NCI-H1436 treated with DMSO at 0.1 percent for 48 hours (cell line): ENCODE measurements at places on chromosomes 3 and 15.

GRCh38 chr3:115086344-115086743 lies 60.7 kb downstream of the ZBTB20 start:
- DNase-seq, result no peak

GRCh38 chr15:25093455-25094029 lies 138.8 kb downstream of the SNRPN start:
- DNase-seq, result no peak

DNA sequence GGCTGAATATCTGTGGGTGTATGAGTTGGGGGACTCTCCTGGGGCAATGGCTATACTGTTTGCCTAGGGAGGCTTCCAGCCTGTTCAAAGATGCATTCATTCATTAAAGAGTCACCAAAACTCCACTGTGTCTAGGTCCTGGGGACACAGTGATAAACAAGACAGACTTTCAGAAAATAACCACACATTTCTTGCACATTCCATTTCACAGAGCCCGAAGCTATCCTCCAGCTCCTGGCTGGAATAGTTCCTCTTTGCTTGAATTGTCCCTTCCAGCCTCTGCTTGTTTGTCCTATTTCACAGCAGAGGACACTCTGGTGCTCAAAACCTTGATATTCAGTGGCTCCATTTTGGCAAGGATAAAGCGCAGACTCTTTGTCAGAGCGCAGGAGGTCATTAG lies 61.7 kb upstream of the ITGA11 start:
- no peak for DNase-seq

GRCh38 chr3:120177707-120178306 lies 83.6 kb upstream of the GSK3B start:
- no peak for DNase-seq

GRCh38 chr15:73941044-73941443 lies 14.8 kb downstream of the LOXL1 start:
- DNase-seq, result no peak

DNA sequence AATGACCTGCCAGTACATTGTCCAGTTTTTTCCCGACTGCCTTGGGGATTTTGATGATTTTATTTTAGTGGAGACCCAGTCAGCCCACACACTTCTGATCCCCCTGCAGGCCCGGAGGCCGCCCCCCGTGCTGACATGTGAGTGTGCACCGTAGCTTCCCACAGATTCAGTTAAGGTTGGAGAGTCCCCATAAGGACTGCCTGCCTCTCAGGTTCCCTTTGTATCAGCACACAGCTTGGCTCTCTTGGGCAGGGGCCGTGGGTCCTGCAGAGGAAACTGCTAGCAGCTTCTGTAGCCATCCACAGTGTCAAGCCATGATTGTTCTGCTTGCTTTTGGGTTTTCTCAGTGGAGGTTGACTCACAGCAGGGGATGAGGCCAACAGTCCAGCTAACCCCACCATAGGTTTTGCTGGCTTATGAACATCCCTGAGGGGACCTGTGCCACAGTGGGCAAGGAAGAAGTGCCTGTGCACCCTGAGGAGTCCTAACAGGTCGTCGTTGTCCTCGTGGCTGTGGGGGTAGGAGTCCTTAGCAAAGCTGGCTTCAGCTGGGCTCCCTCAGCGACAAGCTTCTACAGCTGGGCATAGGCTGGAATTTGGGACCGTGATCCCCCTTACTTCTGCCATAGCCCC lies 46.4 kb downstream of the DLEC1 start:
- DNase-seq, result no peak

DNA sequence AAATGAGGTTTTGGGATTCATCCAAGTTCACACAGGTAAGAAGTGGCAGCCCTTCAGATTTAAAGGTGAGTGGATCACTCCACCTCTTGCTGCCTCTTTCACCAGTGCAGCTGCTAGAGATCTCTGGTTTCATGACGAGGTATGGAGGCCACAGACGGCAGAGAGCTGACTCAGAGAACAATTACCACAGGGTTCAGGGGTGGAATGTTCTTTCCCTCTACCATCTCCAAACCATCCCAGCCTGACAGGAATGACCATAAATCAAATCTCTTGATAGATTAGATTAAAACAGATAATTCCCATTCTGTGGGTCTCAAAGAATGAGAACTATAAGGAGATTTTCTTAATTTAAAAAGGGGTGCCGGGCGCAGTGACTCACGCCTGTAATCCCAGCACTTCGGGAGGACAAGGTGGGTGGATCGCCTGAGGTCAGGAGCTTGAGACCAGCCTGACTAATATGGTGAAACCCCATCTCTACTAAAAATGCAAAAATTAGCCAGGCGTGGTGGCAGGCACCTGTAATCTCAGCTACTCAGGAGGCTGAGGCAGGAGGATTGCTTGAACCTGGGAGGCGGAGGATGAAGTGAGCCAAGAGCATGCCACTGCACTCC lies 174.2 kb upstream of the ATP11B start:
- DNase-seq, result no peak

GRCh38 chr3:139838269-139838957 lies 96.6 kb upstream of the CLSTN2 start:
- no peak for DNase-seq

GRCh38 chr3:68764554-68764953 lies 167.8 kb downstream of the TAFA4 start:
- DNase-seq, result no peak

DNA sequence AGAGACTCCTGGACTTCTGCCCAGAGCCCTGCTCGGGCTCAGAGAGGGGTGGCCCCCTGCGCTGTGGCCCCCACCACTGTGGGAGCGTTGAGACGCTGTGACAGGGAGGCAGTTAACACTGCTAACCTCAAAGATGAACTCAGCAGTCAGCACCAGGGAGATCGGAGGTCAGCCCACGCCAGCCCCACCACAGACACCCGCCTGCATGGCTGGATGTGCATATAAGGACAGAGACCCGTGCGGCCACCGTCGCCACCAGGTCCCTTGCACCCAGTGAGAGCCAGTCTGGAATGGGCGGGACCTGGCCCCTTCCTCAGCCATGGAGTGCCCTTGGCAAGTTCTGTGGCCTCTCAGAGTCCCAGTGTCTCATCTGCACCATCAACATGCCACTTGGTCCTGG lies 48.5 kb upstream of the FURIN start:
- no peak for DNase-seq

DNA sequence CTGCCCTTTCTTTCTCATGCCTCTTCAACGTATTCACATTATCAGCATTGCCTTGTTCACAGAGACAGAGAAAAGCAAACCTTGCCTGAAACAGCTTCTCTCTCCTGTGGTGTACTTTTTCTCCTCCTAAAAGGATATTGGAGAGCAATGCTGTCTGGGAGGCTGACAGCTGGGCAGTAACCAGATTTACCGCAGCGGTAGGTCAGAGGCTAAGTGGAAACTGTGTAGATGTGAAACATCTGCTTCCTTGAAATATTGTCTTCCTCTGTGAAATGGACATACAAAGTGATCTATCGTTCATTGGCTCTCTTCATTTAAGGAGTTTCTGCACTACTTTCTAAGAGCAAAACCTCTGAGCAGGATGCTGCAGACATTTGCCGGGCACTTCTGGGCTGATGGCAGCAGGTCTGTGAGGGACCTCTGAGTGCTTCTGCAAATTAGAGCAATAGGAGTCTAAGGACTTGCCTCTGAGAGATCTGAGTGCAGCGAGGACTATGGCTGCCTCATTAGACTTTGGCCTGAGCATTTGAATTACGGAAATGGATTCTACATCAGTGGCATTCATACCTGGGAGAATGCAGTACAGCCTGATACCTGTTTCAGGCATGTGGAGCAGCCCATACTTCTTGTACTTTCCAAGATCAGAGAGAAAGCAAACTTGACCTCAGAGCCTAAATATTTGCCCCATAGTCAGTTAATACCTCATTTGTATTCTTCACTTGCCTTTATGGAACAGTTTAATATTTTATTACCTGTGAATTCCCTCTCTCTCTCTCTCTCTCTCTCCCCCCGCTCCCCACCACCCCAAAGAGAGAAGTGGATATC lies 260.5 kb upstream of the TPRG1 start:
- DNase-seq, result no peak

GRCh38 chr15:85489773-85490493 lies 109.5 kb downstream of the AKAP13 start:
- DNase-seq, result no peak

GRCh38 chr3:168431491-168431890 lies 335.8 kb upstream of the GOLIM4 start:
- DNase-seq, result no peak

DNA sequence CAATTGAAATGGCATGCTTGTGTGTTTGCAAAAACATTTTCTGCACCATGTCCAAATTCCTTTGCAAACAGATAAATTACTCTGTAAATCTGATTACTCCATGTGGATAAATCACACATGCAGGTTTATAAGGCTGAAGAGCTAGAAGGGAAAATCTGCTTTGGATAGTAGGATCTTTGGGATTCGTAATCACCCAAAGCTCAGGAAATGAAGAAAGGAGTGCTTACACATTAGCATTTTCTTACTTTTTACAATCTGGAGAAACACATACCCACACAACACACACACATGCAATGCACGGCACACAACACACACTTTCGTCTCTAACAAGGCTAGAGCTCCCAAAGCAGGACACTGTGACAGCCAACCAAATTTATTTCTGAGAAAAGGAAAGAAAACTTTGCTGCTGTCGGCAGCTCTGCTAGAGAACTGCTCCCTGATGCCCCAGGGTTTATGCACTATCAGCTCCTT lies 2.1 kb downstream of the LSAMP start:
- DNase-seq, result no peak

- no peak for DNase-seq
Observed at GRCh38 chr3:4979428-4980228, at the start of gene BHLHE40. BHLHE40 (plus strand) TSS chr3:4979437; CDS start chr3:4979719, 282 bp downstream.

DNA sequence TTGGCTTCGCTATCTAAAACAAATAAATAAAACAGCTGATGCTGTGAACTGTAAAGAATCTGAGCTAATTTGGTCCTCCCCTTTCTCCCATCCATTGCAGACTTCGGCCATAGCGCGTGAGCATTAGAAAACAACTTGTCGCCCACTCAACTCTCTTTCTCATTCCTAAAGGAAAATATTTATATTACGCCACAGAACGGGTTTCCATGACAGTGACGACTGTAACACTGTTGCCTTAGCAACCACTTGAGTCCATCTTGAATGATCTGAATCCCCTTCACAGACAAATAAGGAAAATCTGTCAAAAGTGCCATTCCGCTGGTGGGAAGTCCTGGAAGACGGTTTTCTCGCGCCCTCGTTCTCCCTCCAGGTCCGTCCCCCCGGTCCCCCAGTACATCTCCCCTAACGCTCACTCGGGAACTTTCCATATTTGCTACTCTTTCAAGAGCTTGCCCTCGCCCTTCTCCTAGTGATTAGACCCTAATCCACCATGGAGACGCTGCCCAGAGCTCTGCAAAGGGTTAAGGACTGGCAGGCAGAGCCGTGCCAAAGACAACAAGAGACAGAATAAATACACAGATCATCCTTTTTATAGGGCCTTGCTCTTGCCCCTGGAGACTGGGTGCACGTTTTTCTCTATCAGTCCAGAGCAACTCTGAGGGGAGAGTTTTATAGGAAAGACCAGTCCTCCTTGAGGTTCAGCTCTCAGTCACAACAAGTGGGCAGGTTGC lies 50.5 kb downstream of the CRYGS start:
- no peak for DNase-seq

- no peak for DNase-seq
Observed at GRCh38 chr3:184336547-184337398, 627 bp upstream of the FAM131A start.

GRCh38 chr3:27730774-27731659 lies 8.9 kb upstream of the EOMES start:
- no peak for DNase-seq

DNA sequence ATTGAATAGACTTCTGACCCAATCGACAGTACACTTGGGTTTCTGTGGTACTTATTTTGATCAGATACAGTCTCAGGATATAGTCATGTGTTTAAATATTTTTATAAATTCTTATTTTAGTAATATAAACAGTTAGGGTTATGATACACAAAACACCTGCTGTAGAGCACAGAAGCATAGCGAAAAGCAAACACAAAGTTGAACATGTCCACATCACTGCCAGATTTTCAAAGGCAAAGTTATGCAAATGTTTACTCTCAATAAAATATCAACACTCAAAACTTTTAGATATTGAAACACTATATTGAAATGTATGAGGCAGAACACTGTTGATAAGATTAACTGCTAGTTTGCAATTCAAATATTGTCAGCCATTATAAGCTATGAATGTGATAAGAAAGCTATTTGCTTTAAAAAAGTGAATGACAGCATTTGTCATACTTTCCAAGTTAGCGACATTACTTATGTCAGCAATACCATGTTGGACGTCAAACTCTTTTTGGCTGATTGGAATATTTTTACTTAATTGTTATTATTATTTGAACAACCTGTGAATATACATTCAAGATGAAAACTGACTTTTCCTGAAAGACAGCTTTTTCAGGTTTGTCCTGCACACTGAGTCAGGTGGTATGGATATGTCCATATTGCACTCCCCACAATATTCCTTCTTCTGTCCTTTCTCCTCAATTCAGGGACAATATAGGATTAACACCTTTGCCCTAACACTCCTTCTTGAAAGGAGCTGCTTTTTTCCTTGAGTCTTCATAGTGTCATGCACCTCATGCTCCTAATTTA lies 367.1 kb downstream of the EPHA3 start:
- no peak for DNase-seq

GRCh38 chr3:106326941-106327695 lies 458.3 kb upstream of the CBLB start:
- no peak for DNase-seq

- no peak for DNase-seq
Observed at GRCh38 chr3:123037015-123037375, 9.4 kb upstream of the SEMA5B start.

DNA sequence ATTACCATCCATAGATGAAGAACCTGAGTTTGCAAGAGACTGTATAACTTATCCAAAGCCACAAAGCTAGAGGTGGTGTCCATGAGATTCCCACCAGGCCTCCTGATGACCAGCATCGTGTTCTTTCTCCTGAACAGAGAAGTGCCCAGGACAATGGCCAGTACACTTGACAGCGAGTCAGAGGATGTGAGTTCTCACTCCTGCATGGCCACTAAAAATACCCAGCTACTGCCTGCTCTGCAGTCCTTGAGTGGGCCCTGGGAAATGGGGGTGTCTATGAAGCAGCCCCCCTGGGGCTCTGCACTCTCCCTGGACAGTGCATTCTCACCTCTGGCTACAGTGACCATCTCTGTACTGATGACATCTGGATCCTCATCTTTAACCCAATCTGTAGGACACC lies 201.2 kb downstream of the RPLP1 start:
- no peak for DNase-seq

DNA sequence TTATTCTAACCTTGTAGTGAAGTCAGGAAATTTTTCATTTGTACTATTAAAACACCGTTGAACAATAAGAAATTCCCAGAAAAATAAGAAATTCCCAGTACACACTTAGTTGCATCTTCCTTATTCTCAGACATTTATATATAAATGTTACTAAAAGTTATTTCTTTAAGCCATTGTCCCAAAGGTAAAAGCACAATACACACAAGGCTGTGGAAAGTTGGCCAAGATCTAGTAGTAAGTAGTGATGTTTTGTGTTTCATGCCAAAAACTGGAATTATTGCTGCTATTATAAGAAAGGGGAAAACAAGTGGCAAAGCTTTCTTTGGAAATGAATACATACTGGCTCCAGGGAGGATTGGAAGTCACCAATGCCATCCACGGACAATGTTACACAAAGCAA lies 802.5 kb upstream of the DPPA4 start:
- no peak for DNase-seq
